ENCODE measurements at places on chromosomes 2 and 18. TPM values are rescaled to one million over a fixed set of nuclear protein-coding genes. Genes with fewer than 3 reads are reported as not detected.
A peak's percentile ranks its signal among the peaks of the same experiment; 100 is the strongest.

IL37 gene
- total RNA-seq, result not detected

FOXI3 gene
- not detected for total RNA-seq

- peaks cover 44% of the 10 kb centered on the region for H3K4me1 ChIP-seq
- H3K36me3 ChIP-seq, result peaks cover 10% of the 10 kb centered on the region
- H3K27ac ChIP-seq, result peak overlapping the region; percentile 13
- DNase-seq, result no peak
- no peak overlapping the region for H3K4me3 ChIP-seq
- no peaks in the 10 kb centered on the region for H3K27me3 ChIP-seq
Observed at GRCh38 chr2:101830146-101830545, 132.6 kb downstream of the MAP4K4 start.

ARHGAP15 gene
- total RNA-seq, result 11.8 TPM

SP140 gene
- 0.95 TPM for total RNA-seq

CRYBA2 gene
- total RNA-seq, result not detected

GRCh38 chr18:13394801-13395200, 176.2 kb downstream of the LDLRAD4 start:
- peaks cover 4% of the 10 kb centered on the region for H3K36me3 ChIP-seq
- no peak for DNase-seq
- no peak overlapping the region for H3K27ac ChIP-seq
- no peak overlapping the region for H3K4me3 ChIP-seq

Data from thoracic aorta (tissue), 2 donors.